ENCODE measurements at places on chromosomes 7 and 10.

DNA sequence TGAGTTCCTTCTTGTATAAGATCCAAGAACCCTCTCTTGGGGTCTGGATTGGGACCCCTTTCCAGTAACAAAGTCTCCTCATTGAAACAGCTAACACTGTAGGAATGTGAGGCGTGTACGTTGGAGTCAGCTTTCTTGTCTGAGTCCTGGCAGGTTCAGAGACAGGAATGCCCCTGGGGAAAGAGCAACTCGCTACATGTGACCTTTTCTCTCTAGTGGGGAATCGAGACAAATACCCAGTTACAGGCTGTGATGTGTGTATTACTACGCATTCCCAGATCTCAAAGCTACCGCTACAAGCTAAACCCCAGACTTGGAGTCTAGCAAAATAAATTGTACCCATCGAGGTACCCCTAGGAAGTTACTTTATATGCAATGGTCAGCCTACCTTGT, 85.6 kb upstream of the FRMD4A start:
- no peak for DNase-seq

DNA sequence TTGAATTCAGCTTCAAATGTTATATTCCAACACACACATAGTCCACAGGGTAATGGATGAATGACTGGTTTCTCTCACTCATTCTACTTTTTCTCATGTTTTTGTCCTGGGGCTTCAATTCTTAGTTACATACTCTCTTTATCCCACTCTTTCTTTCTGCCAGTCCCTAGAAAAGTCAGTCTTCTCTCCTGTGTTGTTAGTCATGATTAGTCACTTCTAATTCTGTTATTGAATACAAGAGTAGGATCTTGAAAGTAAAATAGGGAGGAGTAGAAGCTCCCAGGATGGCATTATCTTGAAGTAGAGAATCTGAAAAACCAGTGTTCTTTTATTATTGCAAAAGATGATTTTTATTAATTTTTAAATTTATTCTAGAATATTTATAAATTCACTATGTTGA, 45.5 kb upstream of the CALCR start:
- no peak for DNase-seq

GRCh38 chr10:110704070-110704469, 59.9 kb downstream of the RBM20 start:
- DNase-seq = no peak

GRCh38 chr7:29915481-29916215, 74.0 kb downstream of the SCRN1 start:
- no peak for DNase-seq

DNA sequence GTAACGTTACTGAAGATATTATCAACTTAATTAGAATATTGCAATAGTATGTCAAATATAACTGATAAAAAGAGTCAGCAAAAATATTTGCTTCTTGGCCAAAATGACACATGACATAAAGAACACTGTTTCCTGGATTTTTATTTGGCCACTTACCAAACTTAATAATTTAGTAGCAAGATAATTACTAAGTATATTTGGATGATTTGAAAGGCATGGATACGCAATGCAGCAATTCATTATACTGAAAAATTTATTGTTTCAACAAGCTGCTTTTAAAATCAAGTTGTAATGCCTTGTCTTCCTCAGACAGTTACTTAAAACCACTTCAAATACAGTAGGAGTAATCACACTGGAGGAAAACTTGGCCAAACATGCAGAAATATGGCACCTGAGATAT, 234.0 kb downstream of the SEMA3E start:
- DNase-seq = no peak

GRCh38 chr10:111784946-111785465, 398.6 kb downstream of the GPAM start:
- no peak for DNase-seq

DNA sequence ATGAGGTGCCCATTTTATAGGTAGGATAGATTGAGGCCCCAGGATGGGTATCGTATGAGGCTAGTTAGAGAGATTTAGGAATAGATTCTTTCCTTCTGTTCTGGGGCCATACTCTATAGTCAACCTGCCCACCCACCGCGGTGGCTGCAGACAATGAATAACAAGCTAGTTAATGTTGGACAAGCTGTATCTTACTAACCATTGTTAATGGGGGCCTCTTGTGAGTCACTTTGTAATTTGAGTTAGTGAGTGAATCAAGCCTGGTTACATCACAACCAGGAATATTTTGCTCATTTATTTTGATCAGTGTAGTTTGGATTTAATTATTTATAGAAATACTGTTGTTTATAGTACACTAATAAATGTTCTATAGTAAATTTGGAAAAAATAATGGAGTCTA, 7.3 kb downstream of the SORCS3 start:
- DNase-seq = no peak

DNA sequence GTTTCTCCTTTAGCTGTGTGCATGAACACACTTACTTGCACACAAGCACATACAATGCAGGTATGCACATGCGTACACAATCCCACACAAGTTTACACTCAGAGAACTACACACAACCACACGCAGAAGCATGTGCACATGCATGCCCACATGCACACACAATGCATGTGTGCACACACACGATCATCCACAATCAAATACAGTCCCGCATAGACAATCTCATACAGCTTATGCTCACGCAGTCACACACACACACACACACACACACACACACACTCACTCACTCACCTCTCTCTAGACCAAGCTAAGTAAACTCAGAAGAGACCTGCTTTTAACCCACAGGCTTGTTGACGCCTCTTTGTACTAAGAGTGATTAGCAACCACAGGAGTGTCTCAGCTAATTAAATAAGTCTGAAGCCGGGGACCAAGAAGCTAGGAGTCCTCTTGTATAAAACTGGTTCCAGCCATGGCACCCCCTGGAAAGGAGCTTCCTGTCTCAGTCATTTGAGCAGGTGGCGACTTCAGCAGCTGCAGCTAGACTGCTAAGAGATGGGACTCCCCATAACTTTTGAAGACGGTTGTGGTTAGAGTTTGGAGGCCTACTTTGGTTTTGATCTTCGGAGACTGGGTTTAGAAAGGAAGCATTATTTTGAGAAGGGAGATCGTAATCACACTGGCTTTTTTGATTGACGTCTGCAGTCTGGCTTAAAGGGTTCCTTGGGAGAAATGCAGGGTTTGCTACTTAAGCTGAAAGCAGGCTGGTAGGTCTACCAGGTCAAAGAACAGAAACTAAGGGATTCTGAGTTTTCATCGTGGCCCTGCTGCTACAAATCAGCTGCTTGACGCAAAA, 82.3 kb upstream of the ADRB1 start:
- DNase-seq = no peak

DNA sequence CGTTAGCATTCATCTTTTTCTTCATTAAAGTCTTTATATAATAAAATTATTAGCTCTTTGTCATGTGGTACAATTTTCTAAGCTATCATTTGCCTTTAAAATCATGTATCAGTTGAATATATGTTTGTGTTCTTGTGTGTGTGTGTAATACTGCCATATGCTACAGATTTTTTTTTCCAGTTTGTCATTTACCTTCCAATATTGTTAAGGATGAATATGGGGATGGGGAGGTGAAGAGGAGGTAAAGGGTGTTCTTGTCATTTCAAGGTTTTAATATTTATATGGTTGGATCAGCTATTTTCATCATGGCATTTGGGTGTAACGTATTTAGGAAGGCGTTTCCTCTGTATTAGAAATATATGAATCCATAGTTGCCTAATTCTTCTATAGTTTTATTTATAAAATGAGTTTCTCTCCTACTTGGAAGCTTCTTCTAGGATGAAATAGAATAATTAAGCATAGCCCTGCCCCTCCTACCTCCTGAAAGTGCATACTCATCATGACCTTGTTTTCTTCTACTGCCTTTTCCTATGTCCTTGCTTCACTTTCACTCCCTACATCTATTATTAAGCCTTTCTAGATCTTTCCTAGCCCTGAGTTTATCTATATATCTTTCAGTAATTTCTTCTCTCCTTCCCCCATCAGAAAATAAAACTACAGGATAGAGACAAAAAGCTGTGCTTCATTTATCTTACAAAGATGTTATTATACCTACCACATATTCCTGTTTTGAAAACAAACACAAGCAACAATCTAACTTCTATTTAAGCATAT, 25.1 kb downstream of the RAB18 start:
- no peak for DNase-seq

GRCh38 chr7:46557295-46557711, 636.2 kb upstream of the IGFBP3 start:
- no peak for DNase-seq

GRCh38 chr10:54854389-54854788, 53.4 kb upstream of the PCDH15 start:
- DNase-seq = no peak

DNA sequence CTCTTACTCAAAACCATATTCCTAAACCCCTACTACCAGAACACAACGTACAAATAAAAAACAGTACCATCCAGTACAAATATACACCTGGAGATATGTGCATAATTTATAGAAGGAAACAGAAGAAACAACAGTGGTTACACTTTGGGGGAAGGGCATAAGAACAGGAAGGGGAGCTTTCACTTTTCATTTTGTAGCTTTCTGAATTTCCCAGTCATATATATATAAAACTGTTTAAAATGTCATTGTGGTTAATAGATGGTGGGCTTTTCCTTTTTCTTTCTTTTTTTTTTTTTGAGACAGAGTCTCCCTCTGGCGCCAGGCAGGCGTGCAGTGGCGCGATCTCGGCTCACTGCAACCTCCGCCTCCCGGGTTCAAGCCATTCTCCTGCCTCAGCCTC, 47.2 kb downstream of the MALSU1 start:
- DNase-seq = no peak

- no peak for DNase-seq
Observed at GRCh38 chr7:91940171-91940570, 491 bp upstream of the AKAP9 start.

DNA sequence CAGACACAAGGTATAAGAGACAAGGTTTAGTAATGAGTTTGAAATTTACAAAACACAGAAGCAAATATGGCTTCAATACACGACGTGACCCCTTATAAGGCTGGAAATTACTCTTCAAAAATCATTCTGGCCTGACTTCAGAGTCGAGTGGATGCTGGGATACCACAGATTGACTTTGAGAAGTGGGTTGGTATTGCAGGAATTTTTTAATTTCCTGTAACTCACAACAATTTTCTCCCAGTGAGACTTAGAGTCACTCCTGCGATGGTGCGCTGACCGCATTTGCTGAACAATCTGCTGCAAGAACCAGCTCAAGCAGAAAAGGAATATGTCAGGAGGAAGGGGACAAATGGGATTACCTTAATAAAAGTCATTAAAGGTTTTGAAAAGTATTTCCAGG, 132.1 kb downstream of the EMX2 start:
- no peak for DNase-seq

- no peak for DNase-seq
Observed at GRCh38 chr7:127912901-127913300, 118.3 kb downstream of the LRRC4 start.

DNA sequence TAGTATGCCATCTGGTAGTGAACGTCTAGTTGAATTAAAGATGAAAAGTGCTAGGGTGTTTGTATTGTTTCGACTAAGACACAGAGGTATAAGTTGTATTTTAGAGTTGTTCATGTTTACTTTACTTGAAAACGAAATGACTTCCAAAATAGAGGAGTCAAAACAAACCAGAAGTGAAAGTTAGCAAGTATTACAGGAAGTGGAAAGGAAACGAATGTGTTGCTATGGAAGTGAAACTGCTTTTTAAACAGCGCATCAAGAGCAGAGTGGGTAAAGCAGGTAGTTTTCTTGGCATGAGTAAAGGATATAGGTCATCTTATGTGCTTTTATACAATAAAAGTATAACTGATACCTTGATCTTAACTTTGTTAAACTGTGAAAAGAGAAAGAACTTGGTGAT, 20.0 kb upstream of the GALNTL5 start:
- DNase-seq = no peak

Data from RWPE2 (cell line).